ENCODE measurements at places on chromosomes 3 and 15. TPM values are rescaled to one million over a fixed set of nuclear protein-coding genes. Genes with fewer than 3 reads are reported as not detected.

The ACVR2B gene
- total RNA-seq: 2.9 TPM

The PROS1 gene
- 87.5 TPM for total RNA-seq

The MCF2L2 gene
- under 0.01 TPM for total RNA-seq

The RAD51 gene
- total RNA-seq: 1.8 TPM

The OXTR gene
- 6.2 TPM for total RNA-seq

The AHSG gene
- total RNA-seq: not detected

The C3orf62 gene
- 1.8 TPM for total RNA-seq

The SLC22A13 gene
- 0.29 TPM for total RNA-seq

The PYDC2 gene
- total RNA-seq: not detected

The SAMD7 gene
- total RNA-seq: not detected

The RHOV gene
- total RNA-seq: not detected

The SLC12A1 gene
- total RNA-seq: not detected

The NSMCE3 gene
- total RNA-seq: 10.0 TPM

The KCNMB3 gene
- 1.8 TPM for total RNA-seq

The CIDEC gene
- not detected for total RNA-seq

The CLDN1 gene
- 1.1 TPM for total RNA-seq

The IDH2 gene
- total RNA-seq: 51.0 TPM

The ALS2CL gene
- 1.1 TPM for total RNA-seq

The SYNPR gene
- total RNA-seq: not detected

The TUSC7 gene
- not detected for total RNA-seq

The BOC gene
- 29.2 TPM for total RNA-seq

The TM4SF1 gene
- 210 TPM for total RNA-seq

The SPINK8 gene
- total RNA-seq: not detected

The EPHB1 gene
- total RNA-seq: 0.36 TPM

Measured in osteoblast (primary cell).